Right renal pelvis (tissue), 4 donors: ENCODE measurements at places on chromosomes 7 and 10. TPM values are rescaled to one million over a fixed set of nuclear protein-coding genes. Genes with fewer than 3 reads are reported as not detected.
A peak's percentile ranks its signal among the peaks of the same experiment; 100 is the strongest.

DNA sequence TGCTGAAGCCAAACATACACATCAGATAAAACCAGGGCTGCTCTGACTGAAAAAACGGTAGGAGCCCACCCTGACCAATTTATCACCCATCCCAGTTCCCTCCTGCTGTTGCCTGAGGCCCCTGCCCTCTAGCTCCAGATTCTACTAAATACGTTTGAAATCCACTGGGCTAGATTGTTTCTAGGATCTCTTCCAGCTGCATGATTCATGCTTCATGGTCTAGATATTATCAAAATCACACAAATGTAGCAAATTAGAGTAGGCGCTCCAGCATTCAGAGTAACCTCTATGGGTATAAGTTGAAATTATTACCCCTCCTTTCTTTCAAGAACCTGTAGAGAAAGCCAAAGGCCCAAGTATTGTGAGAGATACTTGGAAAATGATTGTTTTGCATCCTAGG is 151.2 kb upstream of the FAM13C start:
- DNase-seq = no peak

GRCh38 chr10:70603449-70603801 is 884 bp upstream of the PRF1 start:
- DNase-seq = no peak

DNA sequence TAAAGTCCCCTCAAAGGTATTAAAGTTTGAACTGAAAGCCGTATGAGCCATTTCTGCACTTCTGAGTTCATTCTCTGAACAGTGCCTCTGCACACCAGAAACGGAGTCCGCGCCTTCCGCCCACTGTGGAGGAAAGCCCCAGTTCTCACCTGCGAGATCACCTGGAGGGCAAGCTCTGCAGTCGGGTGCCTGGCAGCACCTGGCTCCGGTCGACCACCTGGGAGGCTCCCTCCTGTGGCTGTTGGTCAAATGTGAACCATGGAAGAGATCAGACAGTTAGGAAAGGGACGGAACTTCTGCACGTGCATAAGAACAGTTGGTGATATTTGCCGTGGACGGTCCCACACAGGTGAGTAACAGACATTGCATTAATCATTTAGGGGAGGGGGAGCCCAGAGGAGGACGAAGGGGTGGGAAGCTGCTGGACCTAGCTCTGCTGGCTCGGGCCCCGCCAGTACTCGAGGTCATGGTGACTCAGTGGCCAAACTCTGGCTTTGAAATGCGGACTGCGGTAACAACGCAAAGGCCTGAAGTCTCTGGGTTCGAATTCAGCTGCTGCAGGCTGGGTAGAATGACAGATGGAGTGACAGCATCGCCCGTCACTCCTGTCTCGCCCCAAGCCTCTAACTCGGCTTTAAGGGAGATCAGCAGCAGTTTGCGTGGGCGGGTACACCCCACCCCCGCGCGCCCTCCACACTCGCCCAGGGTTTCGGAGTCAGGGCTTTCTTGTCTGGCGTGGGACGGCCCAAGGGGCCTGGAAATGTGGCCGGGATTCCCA is 1.7 kb upstream of the DPYSL4 start:
- DNase-seq = no peak

DNA sequence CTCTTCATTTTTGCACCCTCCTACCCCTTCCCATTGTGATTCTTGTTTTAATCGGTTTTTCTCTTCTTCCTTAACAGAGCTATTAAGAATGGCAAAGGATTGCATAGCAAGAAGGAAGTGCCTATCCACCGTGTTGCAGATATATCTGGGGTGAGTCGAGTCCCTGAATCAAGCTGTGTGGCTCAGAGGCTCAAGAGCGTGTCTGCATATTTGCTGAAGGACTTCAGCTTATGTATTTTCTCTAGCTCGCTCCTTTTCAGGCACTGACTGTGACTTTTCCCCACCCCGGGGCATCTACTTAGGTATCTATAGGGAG is 126.6 kb downstream of the LRRC4 start:
- DNase-seq = no peak

DNA sequence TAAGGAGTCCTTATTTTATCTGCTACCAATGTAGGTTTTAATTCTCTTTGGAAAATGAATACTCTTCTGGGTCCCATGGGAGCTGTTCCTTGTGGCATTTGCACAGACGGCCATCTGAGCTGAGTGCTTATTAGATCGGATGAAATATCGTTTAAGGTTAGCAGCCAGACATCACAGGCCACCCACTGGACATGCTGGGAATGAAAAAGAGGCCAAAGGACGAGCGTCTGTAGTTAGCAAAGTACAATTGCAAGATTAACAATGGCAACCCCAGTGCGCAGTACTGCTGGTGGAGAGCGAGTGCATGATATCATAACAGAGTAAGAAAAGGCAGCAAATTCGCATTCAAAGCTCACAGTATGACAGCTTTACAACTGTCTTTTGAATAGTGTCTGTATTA is 28.3 kb upstream of the CREB5 start:
- no peak for DNase-seq

DNA sequence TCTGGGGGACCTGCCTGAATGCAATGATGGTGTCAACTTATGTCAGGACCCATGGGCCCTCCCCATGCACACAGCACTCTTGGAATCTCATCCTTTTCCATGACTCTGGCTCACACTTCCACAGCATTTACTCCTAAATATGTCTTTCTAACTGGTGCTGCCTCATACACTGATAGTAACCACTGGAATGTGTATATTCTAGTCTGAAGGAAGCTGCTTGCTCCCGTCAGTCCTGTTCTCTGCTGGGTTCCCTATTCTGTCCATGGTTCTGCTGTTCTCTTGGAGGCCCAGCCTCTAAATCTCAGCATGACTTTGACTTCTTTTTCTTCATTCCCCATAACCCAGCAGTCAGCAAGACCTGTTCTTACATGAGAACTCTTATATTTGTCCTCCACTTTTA is 1055.1 kb downstream of the KCNMA1 start:
- no peak for DNase-seq

- DNase-seq = no peak
Measured at GRCh38 chr10:31528831-31529230, 209.8 kb downstream of the ZEB1 start.

- DNase-seq = no peak
Measured at GRCh38 chr10:90096196-90096595, 394.8 kb downstream of the KIF20B start.

DNA sequence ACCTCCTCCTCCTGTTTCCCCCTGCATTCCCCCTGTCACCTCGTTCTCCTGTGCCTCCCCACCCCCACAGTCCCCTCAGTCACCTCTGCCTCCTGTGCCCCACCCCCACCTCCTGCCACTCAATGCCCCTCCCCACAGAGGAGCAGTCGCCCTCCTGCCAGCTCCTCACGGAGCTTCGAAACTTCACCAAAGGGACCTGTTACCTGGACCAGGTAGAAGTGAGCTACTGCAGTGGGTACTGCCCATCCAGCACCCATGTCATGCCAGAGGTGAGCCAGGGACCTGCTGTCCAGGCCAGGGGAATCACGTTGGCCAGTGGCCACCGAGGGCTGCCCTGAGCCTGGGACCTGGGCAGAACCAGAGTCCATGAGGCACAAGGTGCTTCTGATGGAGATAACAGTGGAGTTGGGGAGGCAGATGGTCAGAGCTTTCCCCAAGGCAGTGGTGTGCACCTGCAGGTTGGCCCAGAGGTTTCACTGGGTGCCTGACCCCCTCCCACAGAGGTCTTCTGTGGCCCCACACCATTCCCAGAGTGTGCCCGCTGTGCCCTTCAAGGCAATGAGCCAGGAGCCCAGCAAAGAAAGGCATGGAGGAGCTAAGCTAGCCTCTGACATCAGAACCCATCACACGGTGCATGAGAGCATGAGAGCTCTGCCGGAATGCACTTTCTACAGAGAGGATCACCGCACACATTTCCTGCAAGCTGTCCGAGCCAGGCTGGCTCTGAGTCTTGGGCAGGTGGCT is 7.0 kb upstream of the ZNF862 start:
- no peak for DNase-seq

GRCh38 chr10:21814866-21815265 is 188.7 kb downstream of the DNAJC1 start:
- no peak for DNase-seq

- no peak for DNase-seq
Measured at GRCh38 chr10:34647875-34648865, 166.9 kb downstream of the PARD3 start.

GRCh38 chr7:158283016-158283974 is 304.3 kb downstream of the PTPRN2 start:
- no peak for DNase-seq

- DNase-seq = no peak
Measured at GRCh38 chr7:977326-978048, 2.1 kb upstream of the COX19 start.

- no peak for DNase-seq
Measured at GRCh38 chr10:1187855-1188557, 131.8 kb downstream of the WDR37 start.

DNA sequence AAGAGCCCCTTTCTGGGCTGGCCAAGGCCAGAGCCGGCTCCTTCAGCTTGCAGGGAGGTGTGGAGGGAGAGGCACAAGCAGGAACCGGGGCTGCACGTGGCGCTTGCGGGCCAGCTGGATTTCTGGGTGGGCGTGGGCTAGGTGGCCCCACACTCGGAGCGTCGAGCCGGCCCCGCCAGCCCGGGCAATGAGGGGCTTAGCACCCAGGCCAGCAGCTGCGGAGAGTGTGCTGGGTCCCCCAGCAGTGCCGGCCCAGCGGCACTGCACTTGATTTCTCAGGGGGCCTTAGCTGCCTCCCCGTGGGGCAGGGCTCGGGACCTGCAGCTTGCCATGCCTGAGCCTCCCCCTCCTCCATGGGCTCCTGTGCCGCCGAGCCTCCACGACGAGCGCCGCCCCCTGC is 48.1 kb downstream of the SH2D4B start:
- DNase-seq = no peak

GRCh38 chr7:78510580-78511188 is 712.1 kb downstream of the PHTF2 start:
- peak; percentile 14 for DNase-seq

- no peak for DNase-seq
Measured at GRCh38 chr10:111186358-111186757, 109.5 kb downstream of the ADRA2A start.

- DNase-seq = no peak
Measured at GRCh38 chr10:1293157-1293556, 237.0 kb downstream of the WDR37 start.

GRCh38 chr10:113648478-113648877 is 15.4 kb downstream of the NRAP start:
- DNase-seq = no peak

GRCh38 chr10:85318809-85319807 is 990.7 kb downstream of the CCSER2 start:
- DNase-seq = no peak

DNA sequence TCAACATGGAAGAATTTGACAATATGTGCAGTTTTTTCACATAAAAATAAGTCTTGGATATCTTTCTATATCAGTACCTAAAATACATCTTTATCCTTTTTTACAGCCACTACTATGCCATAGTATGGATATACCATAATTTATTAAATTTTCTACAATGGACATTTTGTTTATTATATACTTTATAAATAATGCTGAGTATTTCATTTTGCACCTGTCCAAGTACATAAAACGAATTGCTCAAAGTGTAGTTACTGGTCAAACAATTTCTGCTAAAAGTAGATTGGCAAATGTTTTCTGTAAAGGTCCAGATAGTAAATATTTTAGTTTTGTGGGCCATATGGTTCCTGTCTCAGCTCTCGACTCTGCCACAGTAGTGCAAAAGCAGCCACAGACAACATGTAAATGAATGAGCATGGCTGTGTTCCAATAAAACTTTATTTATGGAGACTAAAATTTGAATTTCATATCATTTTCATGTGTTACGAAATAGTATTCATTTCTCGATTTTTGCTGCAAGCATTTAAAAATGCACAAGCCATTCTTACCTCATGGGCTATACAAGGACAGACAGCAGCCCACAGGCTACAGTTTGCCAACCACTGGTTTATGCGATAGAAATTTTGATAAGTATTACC is 96.9 kb upstream of the STEAP1B start:
- DNase-seq = no peak

DNA sequence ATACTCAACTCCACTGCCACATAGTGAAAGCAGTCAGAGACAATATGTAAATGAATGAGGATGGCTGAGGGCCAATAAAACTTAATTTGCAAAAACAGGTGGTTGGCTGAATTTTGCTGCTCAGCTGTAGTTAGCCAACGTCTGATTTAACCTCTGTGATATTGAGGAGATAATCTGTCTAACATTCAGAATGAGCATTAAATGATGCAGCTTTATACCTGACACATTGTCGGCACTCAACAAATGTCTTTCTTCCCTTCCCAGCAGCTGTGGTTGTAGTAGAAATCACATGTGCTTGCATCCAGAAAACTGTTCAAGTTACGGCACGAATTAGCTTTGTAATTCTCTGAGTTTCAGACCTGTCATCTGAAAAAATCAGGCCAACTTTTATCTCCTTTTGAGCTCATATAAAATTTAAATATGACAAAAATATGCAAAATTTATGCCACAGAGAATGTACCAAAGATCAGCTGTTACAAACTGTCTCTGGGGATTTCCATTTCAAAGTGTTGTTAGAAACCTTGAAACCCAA is 1239.7 kb downstream of the GATA3 start:
- DNase-seq = no peak

DNA sequence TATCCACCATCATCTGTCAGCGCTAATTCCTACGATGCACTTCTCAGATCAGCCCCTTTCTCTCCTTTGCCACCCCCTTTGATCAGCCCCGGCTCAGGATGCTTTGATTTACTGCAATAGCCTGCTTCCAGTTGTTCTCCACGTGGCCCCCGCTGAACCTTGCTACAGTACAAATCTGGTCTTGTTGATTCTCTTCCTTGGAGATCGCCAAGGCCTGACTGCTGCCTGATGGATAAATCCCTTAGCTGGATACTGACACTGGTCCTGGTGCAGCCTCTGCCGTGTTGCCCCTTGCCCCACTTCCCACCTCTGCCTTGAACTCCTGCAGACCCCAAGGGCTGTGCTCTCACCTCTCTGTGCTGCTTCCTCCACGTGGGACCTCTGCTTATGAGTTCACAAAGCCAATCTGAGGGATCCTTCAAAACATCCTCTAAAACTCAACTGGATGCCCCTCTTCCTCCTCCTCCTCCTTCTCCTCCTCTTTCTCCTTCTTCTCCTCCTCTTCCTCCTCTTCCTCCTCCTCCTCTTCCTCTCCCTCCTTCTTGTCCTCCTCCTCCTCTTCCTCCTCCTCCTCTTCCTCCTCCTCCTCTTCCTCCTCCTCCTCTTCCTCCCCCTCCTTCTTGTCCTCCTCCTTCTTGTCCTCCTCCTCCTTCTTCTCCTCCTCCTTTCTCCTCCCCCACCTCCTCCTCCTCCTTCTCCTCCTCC is 15.3 kb downstream of the PLXNA4 start:
- no peak for DNase-seq

RASA4B gene
- 9.8 TPM for polyA plus RNA-seq

TAF6 gene
- 64.5 TPM for polyA plus RNA-seq

FFAR4 gene
- 0.01 TPM for polyA plus RNA-seq

BUB3 gene
- polyA plus RNA-seq = 121 TPM

EPHA1 gene
- 16.5 TPM for polyA plus RNA-seq

PTTG1IP2 gene
- not detected for polyA plus RNA-seq

ADCY1 gene
- 2.7 TPM for polyA plus RNA-seq

ITGA8 gene
- polyA plus RNA-seq = 50.5 TPM

DDIT4 gene
- 88.8 TPM for polyA plus RNA-seq

GSDME gene
- 15.3 TPM for polyA plus RNA-seq

APBB1IP gene
- polyA plus RNA-seq = 1.9 TPM

C10orf67 gene
- polyA plus RNA-seq = 1.7 TPM

SLF2 gene
- polyA plus RNA-seq = 33.3 TPM

FXYD4 gene
- not detected for polyA plus RNA-seq

ACTA2 gene
- polyA plus RNA-seq = 218 TPM

ASAH2B gene
- 10.5 TPM for polyA plus RNA-seq

NPY4R2 gene
- polyA plus RNA-seq = not detected

LRRC61 gene
- 22.3 TPM for polyA plus RNA-seq

MSMB gene
- not detected for polyA plus RNA-seq
